Colonic mucosa (tissue), 4 donors: ENCODE measurements at places on chromosomes 12 and 14.

DNA sequence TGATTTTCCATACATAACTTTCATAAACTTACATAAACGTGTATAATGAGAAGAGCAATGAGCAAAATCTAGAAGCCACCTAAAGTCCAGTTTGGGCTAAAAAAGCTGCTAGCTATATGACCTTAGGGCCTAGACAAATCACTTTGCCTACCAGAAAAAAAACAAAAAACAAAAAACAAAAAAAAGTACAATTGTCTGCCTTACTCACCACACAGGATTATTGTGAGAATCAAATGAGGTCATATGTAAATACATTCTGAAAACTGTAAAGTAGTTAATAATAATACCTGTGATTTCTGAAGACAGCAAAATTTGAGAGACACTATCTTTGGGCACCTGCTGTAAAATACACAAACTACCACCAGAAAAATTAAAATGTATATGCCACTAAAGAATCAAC is 4.2 kb downstream of the ATP2B1 start:
- DNase-seq = no peak

DNA sequence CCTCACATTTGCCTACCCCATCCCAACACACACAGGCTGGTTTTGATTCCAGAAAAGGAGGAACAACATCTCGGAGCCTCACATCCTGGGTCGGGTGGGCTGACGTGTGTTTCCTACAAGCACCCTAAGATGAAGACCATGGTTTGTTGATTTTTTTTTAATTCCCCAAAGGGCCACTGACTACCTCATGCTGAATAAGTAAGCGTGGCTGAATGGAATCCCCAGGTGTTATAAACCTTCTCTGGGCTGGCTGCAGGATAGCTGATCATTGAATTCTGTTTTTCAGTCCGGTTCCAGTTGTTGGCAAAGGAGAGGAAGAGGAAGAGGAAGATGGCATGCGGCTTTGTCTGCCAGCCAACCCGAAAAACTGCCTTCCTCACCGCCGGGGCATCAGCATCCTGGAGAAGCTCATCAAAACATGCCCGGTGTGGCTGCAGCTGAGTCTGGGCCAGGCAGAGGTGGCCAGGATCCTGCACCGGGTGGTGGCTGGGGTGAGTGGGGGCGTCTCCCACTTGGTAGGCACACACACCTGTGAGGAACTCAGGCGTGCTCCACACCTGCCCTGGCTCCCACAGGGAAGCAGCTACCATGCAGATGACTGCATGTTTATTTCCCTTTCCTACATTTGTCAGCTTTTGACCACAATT is 42.0 kb downstream of the RIN3 start:
- DNase-seq = no peak

DNA sequence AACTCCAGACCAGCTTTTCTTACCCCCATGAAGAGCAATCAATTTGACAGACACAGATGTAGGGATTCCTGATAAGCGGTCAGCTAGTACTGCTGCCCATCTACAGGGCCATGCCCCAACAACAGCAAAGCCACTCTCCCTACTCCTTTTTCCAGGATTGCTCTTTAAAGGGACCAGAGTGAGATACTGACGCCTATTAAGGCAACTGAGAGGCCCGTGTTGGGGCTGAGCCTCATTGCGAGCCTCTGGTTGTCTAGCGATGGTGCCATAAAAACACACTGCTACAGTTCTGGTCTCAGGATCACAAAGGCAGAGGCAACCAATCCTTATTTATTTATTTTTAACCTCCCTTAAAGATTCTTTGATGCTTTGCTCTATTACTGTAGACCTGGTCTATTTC is 31.1 kb downstream of the AK7 start:
- DNase-seq = no peak

- no peak for DNase-seq
Observed at GRCh38 chr14:60651086-60651795, 2.0 kb upstream of the SIX1 start.

DNA sequence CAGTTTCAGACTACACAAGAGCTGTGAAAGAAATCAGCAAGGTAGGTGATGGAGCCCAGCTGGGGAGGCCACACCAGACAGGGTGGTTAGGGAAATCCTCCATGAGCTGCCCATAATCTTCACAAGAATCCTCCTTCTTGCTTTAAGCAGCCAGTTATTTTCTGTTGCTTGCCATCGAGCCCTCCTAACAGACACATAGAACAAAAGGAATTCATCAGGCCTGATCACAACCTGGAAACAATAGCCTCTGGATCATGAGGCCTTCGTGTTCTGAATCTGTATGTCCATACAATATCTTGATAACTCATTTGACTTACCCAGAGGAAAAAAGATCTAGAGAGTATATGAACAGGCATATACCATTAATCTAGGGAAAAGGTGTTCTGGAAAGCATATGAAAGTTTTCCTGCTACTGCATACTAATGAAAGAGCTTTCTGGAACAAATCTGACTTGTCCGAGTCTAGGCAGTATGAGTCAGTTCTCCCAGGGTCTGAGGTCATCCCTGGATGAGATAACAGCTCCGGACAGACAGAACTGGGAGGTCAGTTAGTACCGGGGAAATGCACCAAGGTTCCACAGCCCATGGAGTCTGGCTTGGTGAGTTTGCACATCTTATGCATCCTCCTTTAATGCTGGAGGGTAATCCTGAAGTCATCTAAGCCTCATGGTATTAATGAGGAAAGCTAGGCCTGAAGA is 52.8 kb upstream of the ELK3 start:
- DNase-seq = no peak

DNA sequence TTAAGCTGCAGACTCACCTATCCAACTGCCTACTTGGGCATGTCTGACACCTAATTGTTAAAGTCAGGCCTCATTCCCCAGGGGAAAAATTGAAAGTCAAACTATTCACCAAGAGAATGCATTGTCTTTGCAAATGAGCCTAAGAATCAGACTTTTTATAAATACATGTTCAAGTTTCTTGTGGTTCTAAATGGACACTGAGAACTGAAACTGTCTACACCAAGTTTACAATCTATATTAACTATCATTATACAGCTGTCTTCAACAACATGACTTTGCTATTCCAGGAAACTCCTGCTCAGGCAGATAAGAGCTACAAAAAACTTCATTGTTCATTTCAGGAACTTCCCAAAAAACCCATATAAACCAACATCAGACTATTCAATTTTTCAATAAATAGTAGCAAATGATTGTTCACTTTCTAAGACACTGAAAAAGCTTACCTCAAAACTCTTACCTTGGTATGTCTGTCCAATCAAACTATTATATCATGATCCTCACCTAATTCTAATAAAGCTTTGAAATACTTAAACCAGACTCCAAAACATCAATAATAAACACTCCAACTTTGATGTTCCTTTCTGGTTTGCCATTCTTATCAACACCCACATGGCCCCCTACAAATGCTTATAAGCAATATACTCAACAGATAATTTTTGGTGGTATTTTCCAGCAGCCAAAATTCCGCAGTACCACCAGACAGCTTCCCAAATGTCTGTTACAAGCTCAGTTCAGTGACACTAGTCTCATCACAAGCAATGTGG is 24.2 kb downstream of the CDK17 start:
- DNase-seq = no peak

- DNase-seq = no peak
Observed at GRCh38 chr12:130461447-130461815, 123.7 kb downstream of the PIWIL1 start.

DNA sequence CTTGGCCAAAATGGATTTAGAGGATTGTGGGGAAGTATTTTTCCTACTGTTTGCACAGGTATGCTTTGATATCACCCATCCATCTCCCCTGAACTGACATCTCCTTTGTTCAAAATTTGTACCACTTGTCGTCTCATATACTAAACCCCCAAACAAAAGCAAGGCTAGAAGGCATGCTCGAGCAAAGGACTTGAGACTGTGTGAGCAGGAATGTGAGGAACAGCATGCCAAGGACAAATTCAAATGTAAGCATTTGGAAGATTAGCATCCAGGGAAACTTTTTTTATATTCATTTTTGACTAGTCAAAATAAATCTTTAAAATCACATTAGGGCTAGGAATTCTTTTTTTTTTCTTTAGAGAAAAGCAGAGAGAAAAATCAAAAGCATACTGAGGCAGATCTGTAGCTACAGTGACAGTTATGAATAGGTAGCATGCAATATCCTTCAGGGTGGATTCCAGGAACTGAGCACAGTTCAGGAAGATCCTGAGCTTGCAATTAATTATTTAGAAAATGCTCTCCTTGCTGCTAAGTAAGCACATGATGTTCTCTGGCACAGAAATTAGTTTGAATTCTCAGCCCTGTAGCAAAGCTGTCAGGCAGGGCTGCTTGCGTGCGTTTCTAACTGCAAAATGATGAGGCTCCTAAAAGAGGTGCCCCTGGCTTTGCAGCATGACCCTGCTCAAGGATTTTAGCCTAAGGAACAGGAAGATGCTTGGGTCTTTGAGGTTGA is 327.7 kb downstream of the LRIG3 start:
- no peak for DNase-seq

DNA sequence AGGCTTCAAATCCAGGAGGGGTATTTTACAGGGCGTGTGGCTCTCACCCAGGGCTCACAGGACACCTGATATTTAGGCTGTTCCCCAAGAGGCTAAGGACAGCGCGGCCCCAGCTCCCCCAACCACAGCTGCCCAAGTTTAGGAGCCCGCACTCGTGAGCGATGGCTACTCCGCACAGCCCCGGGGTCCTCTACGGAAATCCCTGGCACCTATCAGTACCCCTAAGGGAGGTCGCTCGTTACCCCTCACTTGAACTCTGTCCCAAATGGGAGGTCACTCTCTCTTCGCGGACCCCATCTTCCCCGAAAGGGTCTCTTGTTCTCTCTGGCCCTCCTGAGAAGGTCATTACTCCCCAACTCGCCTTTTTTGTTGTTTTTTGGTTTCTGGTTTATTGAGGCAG is 708 bp upstream of the P2RX4 start:
- DNase-seq = no peak

DNA sequence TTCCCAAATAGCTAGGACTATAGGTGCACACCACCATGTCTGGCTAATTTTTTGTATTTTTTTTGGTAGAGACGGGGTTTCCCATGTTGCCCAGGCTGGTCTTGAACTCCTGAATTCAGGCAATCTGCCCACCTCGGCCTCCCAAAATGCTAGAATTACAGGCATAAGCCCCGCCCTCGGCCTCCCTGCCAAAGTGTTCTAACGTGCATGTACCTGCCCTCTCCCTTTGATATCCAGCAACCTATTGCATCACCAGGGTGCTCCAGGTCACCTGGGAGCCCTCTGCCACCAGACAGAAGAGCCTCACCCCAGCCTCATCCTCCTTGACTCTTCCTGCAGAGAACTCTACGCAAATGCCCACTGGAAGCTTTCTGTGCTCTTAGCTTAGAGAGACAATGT is 2.2 kb upstream of the EML1 start:
- DNase-seq = no peak

GRCh38 chr14:75885829-75886228 is 96.0 kb downstream of the TGFB3 start:
- no peak for DNase-seq

DNA sequence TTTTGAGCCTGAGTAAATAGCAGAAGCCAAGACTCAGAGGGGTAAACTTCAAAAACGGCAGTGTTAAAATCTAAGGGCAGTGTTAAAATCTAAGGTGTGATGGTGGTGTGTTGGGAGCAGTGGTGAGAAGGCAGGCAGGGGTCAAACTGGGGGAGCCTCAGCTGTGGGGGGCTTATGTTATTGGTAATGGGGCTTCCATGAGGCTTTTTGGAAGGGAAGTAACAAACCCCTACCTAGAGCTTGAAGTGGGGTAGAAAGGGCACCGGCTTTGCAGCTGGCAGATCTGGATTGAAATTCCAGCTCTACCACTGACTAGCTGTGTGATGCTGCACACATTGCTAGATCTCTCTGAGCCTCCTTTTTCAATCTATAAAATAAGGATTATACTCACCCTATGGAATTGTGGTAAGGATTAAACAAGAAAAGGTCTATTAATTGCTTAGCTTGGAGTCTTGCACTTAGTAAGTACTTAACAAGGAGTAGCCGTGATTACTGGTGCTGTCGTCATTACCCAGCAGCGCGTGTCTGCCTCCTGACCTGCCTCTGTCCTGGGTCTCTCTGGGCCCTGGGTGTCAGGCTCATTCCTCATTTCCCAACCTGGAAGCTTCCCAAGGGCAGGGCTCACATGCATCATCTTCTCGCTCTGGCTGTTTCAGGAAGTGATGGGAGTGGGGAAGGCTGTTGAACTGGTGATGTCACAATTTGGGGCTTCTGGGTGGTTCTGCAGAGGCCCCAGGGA is 18.5 kb upstream of the KRT80 start:
- no peak for DNase-seq

DNA sequence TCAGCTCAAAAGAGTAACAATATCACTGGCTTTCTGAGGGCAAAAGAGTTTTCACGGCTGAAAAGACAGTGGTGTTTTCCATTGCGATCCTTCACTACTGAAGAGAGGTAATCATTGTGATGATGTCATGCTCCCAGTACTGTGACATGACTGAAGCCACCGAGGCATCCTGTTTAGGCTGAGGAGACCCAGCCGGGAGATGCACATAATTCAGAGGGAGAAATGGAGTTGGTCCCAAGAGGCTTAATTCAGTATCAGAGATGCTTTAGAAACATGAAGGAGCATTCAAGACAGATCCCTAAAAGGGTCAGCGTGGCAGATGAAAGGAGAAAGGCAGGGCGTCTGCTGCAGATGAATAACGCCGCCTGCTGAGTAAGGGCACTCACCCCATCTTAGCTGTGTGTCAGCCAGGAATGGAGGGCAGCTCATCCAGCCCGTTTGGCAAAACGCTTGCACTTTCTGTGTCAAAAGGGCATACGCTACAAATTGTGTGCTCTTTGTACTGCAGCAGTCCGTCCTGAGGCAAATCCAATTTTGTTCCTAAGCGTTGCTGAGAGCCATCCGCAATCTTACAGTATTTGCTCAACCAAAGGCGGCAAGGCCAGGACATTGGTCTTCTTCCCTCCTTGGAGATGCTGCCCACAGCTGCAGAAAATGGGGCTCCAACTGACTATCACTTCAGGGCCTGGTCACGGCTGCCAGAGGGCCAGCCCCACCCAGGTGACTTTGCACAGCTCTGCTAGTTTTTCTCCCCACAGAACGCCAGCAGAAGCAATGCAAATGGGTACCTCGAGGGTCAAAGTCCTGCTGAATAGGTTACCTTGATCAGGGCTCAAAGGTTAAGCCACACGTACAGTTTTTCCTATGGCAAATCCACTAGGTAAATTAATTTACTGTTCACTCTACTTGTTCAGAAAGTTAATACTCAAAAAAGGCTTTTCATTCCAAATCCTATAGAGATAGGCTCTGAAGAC is 23.5 kb downstream of the CCDC92 start:
- DNase-seq = no peak

DNA sequence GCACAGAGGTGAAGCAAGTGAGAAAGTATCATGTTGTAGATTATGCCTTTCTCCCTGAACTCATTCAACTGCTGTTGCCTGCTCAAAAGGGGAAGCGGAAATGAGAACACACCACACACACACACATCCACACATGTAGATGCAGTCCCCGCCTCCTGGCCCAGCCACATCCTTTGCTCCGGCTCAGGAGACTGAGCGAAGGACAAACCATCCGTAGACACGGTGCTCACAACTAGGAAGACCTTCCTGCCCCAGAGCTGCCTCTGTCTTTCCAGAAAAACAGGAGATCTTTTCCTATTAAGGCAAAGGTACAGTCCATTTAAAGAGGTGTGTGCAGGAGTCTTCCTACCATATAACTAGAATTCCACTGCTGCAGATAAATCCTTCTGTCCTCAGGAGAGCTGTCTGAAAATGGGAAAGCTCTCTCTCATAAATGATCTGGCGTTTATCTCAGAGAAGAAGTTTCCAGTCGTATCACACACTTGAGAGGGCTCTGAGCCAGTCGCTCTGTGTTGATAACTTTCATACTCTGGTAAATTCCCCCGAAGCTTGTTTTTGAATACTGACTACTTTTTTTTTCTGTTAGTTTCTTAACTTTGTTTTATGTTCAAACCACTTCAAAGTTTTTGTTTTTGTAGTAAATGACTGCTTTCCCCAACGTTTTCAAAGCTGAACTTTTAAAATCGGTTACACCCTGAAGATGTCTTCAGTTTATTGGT is at the start of gene TESPA1:
Gene TESPA1, minus strand, starts transcription at position 105 of the 719 bp plus-strand sequence. CDS start 10,200 bp downstream, outside the sequence.
- DNase-seq = peak; percentile 59
